ENCODE measurements at places on chromosomes 7 and 10.

DNA sequence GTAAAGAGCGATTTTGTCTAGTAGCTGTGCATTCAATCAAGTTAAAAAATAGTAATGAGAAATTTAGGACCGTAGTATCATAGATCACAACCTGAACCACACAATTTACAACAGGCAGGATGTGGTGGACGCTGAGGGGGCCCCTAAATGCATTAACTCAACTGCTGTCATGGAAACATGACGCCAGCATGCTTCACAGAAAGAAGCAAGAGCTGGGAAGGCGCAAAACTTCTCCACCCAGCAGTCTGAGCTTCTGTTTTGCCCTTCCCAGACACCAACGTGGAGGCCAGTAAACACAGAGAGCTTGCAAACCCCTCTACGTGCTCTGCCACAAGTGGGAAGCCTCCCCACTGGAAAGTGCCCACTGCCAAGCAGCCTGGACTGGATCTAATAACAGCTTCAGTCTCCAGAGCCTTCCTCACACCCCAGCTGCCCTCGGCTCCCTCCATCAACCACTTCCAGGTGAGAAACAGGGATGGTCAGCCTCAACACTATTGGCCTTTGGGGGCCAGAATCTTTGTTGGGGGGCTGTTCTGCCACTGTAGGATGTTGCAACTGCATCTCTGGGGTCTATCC lies 151.8 kb downstream of the SFMBT2 start:
- peak; percentile 56 for DNase-seq

DNA sequence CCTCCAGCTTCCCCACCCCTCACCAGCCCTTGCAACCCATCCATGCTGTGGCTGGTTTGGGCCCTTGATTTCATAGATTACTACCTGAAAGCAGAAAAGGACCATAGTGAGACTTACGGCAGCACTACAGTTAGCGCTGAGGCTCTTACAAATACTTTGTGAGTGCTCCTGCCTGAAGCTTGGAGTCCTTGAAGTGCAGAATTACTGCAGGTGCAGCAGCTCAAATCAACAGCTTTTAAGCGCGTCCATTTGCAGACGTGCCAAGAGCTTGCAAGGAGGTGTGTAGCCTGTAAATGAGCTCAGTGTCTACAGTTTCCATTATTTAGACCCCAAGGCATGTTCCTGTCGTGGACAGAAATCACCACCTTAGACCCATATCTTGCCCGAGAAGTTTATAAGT lies 103.0 kb downstream of the CELF2 start:
- DNase-seq = no peak

DNA sequence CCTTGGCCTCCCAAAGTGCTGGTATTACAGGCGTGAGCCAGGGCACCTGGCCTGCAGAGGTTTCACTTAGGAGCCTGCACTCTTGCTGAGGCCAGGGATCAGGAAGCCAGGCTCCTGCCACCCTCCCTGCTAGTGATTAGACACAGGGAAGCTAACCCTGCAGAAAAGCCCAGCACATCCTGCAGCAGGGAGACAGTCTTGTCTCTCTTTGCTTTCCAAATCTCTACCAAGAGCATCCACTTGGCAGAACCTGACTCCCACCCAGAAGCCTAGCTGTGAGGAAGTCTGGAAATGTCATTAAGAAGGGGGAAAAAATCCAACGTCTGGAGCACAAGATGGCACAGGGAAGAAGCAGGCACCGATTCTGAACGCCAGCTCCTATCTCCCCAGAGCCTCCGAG lies 8.0 kb upstream of the FAM171A1 start:
- no peak for DNase-seq

GRCh38 chr10:62696798-62697197 lies 107.7 kb upstream of the ADO start:
- DNase-seq = no peak

DNA sequence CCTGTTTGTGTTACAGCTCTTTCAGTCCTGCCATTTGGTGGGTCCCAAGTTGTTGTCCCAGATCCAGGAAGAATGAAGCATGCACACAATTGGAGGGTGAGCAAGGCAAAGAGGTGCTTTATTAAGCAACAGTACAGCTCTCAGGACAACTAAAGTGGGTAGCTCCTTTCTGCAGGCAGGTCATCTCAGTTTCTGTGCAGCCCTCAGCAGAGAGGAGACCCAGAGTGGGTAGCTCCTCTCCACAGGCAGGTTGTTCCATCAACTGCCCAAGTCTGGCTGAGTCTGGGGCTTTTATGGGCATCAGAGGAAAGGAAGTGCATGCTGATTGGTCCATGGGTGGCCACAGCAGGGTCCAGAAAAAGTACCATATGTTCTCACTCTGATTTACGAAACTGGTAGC lies 624.5 kb downstream of the LRMDA start:
- no peak for DNase-seq

DNA sequence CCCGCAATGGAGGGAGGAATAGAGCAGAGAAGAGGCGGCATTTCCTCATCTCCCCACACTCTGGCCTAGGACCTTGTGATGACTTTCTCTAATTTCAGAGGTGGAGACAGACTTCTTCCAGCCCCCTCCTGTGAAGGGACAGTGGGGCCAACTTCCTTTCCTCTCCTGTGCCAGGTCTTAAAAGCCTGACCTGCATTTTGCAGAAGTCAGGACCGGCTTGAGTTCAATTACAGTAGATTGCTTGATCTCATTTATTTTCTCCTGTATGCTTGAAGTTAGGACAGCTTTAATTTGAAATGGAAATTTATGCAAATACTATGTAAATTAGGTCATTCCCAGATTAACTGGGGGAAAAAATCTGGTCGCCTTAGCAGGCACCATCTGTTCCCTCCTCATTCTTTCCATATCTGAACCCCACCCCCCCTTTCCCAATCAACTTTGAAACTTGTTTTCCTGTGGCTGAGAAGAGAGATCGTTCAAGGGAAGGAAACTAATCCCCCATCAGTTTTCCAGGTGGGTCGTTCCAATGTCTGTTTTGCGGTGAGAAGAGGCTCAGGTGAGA lies 57.1 kb downstream of the SYPL1 start:
- DNase-seq = no peak

GRCh38 chr10:114030140-114030539 lies 13.5 kb upstream of the ADRB1 start:
- no peak for DNase-seq

- no peak for DNase-seq
Measured at GRCh38 chr10:48819783-48820182, 119.9 kb downstream of the LRRC18 start.

GRCh38 chr10:68586606-68587305 lies 26.6 kb downstream of the TET1 start:
- DNase-seq = no peak

DNA sequence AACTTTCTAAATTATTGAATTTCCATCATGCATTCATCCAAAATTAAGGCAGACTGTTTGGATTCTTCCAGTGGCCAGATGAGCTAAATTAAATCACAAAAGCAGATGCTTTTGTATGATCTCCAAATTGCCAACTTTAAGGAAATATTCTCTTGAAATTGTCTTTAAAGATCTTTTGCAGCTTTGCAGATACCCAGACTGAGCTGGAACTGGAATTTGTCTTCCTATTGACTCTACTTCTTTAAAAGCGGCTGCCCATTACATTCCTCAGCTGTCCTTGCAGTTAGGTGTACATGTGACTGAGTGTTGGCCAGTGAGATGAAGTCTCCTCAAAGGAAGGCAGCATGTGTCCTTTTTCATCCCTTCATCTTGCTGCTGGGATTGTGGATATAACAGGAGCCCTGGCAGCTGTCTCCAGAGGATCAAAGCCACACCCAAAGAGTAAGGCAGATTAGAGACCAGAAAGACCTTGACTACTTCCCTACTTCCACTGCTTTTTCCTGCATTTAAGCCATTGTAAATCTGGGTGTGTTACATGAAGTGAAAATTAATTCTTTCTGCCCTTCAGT lies 8.2 kb upstream of the CFAP69 start:
- DNase-seq = peak; percentile 3

- DNase-seq = no peak
Measured at GRCh38 chr10:27393961-27394360, 110.1 kb upstream of the RAB18 start.

GRCh38 chr10:88067737-88068136 lies 204.3 kb downstream of the PTEN start:
- no peak for DNase-seq

DNA sequence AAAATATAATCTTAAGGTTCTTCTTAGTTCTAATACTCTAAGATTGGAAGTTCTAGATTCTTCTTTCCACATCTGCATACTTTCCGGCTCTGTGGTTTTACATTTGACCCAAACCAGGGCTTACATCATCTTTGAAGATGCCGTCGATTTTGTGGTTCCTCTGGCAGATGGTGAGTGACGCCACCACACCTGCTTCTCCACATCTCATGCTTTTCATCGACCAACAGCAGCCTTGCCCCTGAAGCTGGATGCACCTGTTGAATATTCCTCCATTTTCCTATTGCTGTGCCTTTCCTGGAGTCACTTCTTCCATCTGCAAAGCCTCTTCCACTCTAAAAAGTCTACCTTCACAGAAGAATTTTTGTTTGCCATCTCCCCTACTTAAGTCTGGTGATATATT lies 121.3 kb downstream of the PRKCQ start:
- DNase-seq = no peak
